ENCODE measurements at places on chromosomes 2 and 18.

DNA sequence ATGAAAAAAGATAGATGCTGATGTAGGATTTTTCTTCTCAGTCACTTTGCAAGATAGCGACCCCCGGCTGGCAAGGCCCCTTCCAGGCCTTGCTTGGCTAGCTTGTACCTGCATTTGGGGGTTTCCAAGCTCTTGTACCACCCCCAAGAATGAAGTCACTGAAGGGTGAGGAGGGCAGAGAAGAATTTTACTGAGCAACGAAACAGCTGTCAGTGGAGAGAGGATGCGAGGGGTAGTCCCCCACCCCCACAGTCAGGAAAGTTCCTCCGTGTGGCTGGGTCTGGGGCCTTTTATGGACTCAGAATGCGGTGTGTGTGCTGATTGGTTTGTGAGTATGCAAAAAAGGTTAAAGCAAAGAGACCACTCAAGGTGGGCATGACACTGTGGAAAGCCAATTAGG, 382.0 kb downstream of the GPD2 start:
- DNase-seq: no peak

GRCh38 chr2:152015552-152015951, 83.3 kb downstream of the CACNB4 start:
- no peak for DNase-seq

DNA sequence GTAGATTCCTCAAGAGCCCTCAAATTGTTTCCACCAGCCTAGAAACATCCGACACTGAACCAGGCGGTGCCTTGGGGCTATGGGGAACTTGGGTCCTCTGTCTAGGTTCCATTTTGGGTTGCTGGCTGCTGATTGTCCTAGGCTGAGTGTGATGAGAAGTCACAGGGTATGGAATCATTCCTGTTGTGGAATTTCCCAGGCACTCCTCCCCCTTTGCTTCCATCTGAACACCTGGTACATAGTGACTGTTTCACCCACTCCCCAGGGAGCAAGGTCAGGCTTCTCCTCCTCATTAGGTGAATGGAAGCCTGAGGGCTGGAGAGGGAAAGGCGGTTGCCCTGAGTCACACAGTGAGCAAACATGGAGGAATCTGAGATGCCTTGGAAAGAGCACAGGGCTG, 4.5 kb downstream of the KIF3C start:
- no peak for DNase-seq

GRCh38 chr2:195620501-195620900, 36.5 kb upstream of the SLC39A10 start:
- DNase-seq: peak; percentile 42

GRCh38 chr2:226030788-226031646, 631.5 kb downstream of the NYAP2 start:
- peak; percentile 82 for DNase-seq

DNA sequence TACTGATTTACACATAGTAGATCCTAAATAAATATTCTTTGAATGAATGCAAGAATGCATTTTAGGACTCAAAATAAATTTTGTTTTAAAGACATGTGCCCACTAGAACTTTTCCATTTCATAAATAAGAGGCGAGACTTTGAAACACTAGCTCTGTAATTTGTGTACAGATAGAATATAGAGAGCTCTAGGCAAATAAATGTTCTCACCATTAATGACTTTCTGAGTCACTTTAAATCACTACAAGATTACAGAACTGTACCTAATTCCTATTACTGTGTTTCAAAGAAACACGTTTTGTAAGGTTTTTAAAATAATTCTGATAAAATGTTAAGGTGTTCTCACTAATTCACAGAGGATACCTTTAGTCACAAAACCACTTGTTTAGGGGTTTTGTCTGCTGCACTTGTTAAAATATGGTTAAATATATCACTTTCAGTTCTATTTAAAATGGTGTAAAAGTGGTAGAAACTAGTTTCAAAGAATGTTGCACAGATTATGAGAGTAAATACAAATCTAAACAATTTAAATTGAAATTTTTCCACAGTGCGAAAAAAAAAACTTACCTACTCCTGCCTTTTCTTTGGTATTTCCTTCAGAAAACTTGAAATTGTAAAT, 158.7 kb upstream of the ZC3H15 start:
- no peak for DNase-seq

DNA sequence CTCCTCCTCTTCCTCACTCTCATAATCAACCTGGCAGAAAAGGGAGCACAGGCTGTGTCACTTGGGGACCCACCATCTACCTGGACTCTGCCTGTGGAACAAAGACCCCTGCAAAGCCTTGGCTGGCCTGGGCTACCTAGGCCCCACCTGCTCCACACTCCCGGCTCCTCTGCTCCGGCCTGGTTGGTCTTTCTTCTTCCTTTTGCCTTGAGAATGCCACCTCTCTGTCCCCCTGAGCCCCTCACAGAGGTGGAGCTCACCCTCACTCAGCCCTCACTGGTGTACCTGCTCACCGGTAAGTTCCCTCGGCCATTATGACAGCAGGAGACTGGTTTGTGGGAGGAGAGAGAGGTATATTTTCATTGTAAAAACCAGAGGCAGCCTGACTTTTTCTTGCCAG, 74.1 kb downstream of the POLR1A start:
- no peak for DNase-seq
